ENCODE measurements at places on chromosomes 7 and 10.

DNA sequence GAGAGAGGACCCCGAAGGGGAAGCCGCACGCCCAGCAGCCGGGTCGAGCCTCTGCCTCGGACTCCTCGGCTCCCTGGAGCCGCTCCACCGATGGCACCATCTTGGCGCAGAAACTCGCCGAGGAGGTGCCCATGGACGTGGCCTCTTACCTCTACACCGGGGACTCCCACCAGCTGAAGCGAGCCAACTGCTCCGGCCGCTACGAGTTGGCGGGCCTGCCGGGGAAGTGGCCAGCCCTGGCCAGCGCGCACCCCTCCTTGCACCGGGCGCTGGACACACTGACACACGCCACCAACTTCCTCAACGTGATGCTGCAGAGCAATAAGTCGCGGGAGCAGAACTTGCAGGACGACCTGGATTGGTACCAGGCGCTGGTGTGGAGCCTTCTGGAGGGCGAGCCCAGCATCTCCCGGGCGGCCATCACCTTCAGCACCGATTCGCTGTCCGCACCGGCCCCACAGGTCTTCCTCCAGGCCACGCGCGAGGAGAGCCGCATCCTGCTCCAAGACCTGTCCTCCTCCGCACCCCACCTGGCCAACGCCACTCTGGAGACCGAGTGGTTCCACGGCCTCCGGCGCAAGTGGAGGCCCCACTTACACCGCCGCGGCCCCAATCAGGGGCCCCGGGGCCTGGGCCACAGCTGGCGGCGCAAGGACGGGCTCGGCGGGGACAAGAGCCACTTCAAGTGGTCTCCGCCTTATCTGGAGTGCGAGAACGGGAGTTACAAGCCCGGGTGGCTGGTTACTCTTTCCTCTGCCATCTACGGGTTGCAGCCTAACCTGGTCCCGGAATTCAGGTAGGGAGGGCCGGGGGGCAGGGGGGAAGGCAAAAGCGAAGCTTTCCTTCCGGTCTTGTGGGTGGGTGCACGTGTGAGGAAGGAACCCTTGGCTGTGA, 973 bp downstream of the GPR158 start:
- DNase-seq: no peak

DNA sequence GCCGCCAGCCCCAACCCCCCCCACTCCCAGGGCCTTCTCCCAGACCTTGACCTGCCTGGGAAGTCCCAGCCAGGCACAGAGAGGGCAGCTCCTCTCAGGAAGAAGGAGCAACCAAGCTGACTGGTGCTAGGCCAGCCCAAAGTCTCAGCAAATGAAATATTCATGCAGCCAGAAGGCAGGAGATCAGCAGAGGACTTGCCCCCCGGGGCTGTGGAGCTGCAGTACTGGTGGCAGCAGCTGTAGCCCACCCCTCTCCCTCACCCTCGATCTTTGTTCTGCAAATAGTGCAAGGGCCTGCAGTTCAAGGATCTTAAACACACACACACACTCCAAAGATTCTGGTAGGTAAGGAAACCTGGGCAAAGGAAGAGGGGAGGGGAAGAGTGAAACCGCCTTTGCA, 3.5 kb upstream of the SRRM3 start:
- DNase-seq: no peak

DNA sequence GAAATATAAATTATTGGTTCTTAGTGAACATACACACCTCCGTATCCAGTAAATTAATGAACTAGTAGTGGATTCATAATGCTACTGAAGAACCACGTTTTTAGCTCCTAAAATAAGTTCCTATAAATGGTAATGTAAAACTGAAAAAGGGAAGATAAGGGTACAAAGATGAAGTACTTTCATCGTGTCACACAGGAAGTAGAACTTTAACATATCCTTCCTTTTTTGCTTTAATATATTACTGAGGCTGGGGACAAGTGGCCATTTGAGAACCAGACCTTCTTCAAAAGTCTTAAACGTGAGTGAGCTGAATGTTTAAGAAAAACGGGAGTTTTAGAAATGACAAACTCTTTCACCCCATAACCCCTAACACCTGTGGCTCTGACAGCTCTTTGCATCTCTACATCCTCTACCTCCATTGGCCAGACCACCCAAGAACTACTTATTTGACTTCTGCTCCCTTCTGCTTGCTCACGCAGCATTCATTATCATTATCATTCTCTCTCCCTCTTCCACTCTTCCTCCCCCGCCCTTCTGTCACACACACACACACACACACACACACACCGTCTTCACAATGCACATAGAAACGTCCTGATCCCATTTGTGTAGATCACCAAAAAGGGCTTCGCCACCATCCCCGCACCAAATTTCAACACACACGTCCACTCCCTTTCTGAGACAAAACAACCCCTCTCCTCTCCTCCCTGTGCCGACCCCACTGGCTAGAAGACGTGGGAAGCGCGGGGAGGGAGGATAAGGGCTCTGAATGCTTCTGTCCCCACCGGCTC, 677 bp downstream of the SKAP2 start:
- no peak for DNase-seq

GRCh38 chr10:26335574-26336093, 102.5 kb upstream of the APBB1IP start:
- DNase-seq: no peak

DNA sequence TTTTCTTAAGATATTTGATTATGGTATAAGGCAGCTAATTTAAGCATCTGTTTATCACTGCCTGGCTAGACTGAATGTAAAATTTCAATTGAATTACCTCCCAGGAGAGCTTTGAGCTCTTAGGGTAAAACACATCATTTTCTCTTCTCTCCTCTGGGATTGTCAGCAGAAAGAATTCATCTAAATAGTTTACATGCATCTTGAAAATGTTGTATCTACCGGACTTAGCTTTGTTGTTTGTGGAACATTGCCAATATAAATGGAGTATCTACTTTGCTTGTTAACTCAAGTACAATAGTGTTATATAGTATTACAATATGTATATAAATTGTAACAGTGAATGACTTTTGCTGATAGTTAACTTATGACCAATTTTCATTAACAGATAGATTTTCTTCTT, 73.3 kb downstream of the TAF3 start:
- no peak for DNase-seq

- no peak for DNase-seq
These were observed 2.2 kb upstream of the TMEM270 start for GRCh38 chr7:73858807-73859206.

- no peak for DNase-seq
These were observed 36.2 kb downstream of the UNCX start for GRCh38 chr7:1268866-1269265.

- DNase-seq: no peak
These were observed 152.2 kb downstream of the CRPPA start for GRCh38 chr7:16268821-16269768.

GRCh38 chr7:90824386-90825307, 228.5 kb downstream of the CDK14 start:
- no peak for DNase-seq
